ENCODE measurements at places on chromosomes 16 and 17. TPM values are rescaled to one million over a fixed set of nuclear protein-coding genes. Genes with fewer than 3 reads are reported as not detected.

Gene FOXC2
- polyA plus RNA-seq = not detected

Gene PARD6A
- 34.8 TPM for polyA plus RNA-seq

Gene IGSF6
- not detected for polyA plus RNA-seq

Gene TNFRSF17
- not detected for polyA plus RNA-seq

Gene GIT1
- 20.5 TPM for polyA plus RNA-seq

Gene RNF213
- 1.4 TPM for polyA plus RNA-seq

Gene SCPEP1
- polyA plus RNA-seq = 2.6 TPM

Gene AOC3
- polyA plus RNA-seq = 0.35 TPM

Gene ARHGAP27
- polyA plus RNA-seq = 12.7 TPM

Gene MARVELD3
- not detected for polyA plus RNA-seq

Gene NXPH3
- 2.4 TPM for polyA plus RNA-seq

Gene CACNG5
- polyA plus RNA-seq = 1.2 TPM

Gene MARCHF10
- polyA plus RNA-seq = 0.27 TPM

Gene YBX2
- 2.1 TPM for polyA plus RNA-seq

Gene PFAS
- polyA plus RNA-seq = 11.0 TPM

Gene JPH3
- polyA plus RNA-seq = 22.2 TPM

Gene TMC8
- polyA plus RNA-seq = 0.24 TPM

Gene DPEP2
- not detected for polyA plus RNA-seq

Gene KRTAP9-3
- polyA plus RNA-seq = not detected

Gene GRAP
- 2.3 TPM for polyA plus RNA-seq

Gene ZG16
- not detected for polyA plus RNA-seq

Measured in neural cell (in vitro differentiated cells).